ENCODE measurements at places on chromosomes 2 and 18.

- no peak for DNase-seq
Observed at GRCh38 chr2:31979956-31980355, 30.9 kb downstream of the MEMO1 start.

DNA sequence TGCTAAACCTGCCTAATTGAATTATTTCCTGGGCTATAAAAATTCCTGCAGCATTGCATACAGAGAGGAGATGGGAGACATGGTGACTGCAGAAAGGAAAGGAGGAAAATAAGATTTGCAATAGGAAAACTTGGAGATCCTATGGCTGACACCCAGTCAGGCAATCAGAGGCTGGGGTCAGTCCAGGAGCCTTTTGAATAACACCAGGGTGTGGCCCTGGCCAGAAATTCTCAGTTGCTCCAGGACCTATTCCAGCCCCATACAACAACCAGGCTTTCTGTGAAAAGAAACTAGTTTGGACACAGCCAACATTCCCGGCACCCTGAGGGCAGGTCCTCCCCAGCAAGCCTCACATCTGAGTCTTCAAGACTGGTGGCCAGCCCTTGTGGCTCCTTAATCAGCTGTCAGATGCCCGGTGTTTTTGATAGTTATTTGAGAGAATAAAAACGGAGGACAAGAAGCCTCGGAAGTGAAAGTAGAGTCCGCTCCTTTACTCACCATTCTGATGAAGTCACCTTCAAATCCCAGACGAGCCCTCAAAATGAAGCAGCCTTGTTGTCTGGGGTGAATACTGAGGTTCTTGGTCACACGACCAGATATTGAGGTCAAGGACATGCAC is 31.1 kb upstream of the GMCL1 start:
- DNase-seq: peak; percentile 88

GRCh38 chr2:11833601-11834000 is 87.2 kb downstream of the LPIN1 start:
- peak; percentile 36 for DNase-seq

DNA sequence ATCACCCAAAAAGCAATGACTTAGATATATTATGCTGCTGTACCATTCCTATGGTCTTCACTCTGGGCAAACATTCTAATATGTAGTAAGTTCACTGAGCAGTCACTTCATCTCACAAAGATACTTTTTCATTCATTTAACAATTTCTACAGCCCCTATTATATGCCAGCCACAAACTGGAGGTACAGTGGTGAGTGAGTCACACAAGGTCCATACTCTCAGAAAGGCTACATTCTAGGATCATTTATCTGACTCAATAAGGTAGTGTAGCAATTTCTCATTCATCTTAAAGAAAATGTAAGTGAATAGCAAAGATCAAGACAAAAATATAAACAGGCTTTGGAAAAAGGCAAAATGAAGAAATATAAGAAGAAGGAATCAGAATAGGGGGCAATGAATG is 40.5 kb downstream of the NHEJ1 start:
- DNase-seq: no peak

GRCh38 chr2:135607561-135607960 is 76.3 kb downstream of the R3HDM1 start:
- peak; percentile 64 for DNase-seq

DNA sequence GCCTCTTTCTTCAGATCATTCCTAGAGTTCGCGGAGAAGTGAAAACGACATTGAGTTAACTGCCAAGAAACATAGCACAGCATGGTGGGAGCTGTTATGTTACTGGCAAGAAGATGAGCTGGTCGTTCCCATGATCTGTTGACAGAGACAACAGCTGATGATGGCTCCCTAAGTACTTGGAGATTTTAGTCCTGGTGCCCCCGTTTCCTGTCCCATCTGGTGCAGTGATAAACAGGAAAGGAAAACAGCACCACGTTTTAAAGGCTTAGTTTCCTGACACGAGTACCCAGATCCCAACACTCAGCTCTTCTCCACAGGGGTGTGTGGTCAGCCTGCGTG is 56.4 kb upstream of the KCNG2 start:
- no peak for DNase-seq

DNA sequence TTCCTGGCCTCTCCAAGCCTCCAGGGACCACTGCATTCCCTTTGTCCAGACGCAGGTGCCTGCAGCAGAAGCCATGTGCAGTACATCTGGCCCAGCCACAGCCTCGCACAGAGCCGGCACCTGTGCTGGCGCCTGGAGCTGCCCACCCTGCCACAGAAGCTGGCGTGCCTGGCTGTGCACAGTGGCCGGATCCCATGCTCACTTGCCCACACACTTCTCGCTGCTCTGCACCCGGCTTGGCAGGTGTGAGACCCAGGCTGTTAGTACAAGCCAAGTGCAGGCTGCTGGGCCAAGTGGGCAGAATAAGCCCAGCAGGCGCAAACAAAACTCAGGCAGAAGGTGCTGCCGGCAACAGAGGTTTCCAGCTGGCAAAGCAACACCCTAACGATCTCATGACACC is 124.5 kb upstream of the CCDC150 start:
- no peak for DNase-seq

DNA sequence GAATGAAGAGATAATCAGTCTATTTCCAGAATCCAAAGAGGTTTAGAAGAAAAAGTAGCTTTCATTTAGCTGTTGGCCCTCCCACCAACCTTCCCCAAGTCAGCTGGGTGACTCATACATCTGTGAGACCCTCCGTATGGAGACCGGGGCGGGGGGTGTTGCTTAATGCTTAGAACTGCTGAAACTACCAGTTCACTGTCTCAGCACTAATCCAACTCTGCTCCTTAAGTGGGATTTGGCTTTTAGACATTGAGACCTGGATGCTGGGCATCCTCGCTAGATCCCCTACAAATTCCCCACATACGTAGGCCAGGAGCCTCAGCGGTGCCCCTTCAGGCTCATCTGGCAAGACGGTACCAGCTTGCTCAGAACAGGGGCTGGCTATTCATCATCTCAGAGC is at the start of gene SAG:
SAG (plus strand) TSS at position 252 of the 400 bp plus-strand sequence. CDS start 1,374 bp downstream, outside the sequence.
- no peak for DNase-seq

- peak; percentile 59 for DNase-seq
Observed at GRCh38 chr2:95023222-95023597, 2.3 kb upstream of the MAL start.

DNA sequence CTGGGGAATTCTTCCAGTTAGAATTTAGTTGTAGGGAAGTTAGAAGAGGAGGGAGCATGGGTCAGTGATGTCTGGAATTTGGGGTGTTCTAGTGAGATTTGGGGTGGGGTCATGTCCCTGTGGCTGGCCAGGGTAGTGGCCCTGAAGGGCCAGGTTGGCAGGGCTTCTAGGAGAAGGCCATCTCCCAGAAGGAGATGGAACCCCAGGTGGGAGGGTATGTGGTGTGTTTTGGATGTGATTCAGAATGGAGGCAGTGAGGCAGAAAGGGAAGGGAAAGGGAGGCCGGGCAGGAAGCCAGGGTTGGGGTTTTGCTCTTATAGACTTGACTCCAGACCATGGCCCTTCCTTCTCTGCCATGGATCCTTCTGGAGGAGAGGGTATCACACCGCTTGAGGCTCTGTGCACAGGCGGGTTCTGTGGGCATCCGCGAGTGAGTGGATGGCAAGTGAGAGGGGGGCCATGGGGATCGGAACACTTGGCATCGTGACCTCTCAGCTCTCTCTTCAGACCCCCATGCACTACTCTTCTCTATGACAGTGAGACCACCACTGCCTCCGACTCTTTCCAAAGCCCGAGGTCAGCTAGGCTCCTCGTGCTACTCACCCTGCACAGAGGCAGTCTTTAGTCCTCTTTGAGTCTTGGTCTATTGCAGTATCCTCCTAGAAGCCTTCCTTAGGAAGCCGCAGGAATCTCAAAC is 7.3 kb downstream of the GREB1 start:
- DNase-seq: no peak
